Activated CD4-positive, alpha-beta T cell treated with anti-CD3 and anti-CD28 coated beads, Interleukin-2, Interleukin-4, amounts not matched to agents 100 ng/mL and 50 ng/mL, durations not matched to agents 16 hours and 8 hours (primary cell): ENCODE measurements at places on chromosomes 2 and 18.

DNA sequence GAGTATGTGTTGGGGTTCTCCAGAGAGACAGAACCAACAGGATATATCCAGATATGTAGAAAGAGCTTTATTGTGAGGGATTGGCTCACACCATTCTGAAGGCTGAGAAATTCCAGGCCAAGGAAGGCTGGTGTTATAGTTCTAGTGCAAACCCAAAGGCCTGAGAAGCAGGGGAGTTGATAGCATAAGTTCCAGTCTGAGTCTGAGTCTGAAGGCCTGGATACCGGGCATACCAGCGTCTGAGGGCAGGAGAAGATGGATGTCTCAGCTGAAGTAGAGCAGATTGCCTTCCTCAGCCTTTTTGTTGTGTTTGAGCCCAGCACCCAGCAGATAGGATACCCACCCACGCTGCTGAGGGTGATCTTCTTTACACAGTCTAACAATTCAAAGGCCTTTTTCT, 211.7 kb upstream of the RASGRP3 start:
- DNase-seq = no peak

- no peak for DNase-seq
Observed at GRCh38 chr18:64082054-64082453, 66.8 kb downstream of the LINC00305 start.

DNA sequence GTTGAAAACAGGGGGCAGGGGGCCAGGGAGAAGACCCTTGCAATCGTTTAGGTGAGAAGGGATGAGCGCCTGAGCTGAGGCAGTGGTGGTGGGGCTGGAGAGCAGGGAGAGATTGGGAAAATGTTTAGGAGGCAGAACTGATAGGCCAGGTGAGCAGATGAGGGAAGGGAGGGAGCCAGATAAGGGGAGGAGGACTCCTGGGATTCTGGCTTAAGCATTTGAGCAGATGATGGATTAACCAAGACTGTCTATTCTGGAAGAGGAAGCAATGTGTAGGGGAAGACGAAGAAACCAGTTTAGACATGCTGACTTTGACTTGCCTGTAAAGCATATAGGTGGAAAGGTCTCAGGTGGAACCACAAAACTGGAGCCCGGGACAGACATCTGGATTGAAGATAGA, 49.9 kb upstream of the ASPRV1 start:
- DNase-seq = no peak

DNA sequence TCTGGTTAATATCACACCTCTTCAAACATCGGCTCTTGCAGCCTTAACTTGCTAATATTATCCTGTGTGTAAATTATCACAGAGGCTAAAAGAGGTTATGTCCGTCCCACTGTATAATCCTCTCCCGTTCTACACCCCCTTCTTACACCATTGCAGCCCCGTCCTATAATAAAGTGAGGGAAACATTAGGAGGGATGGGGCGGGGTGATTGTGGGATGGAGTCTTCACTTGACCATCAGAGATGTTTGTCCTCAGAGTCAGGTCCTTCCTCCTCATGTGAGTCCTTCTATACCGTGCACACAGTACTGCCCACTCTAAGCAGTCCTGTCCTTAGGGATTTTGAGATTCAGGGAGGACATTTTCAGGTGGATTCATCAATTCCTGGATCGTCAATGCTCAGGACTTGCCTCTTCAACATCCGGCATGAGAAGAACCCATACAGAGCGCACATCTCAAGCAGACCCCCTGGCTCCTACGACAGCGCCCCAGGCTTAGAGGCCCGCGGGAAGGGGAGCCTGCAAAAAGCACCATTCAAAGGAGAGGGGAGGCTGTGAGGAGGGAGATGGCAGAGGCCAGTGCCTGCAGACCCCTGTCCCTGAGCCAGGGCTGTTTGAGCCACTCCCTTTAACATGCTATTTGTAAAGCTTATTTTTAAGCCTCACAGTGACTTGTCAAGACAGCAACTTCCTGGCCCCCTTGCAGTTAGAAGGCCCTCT, 42.8 kb upstream of the ASB18 start:
- no peak for DNase-seq

- no peak for DNase-seq
Observed at GRCh38 chr2:223720367-223720766, 117.0 kb downstream of the AP1S3 start.

GRCh38 chr18:58264840-58265239, 220.8 kb downstream of the NEDD4L start:
- no peak for DNase-seq

GRCh38 chr2:238872628-238873380, 24.9 kb downstream of the TWIST2 start:
- DNase-seq = no peak
